Hematopoietic multipotent progenitor cell treated with erythropoietin and hydrocortisone succinate and interleukin-3 and kit ligand, for 4 days (in vitro differentiated cells): ENCODE measurements at places on chromosomes 5 and 9.

DNA sequence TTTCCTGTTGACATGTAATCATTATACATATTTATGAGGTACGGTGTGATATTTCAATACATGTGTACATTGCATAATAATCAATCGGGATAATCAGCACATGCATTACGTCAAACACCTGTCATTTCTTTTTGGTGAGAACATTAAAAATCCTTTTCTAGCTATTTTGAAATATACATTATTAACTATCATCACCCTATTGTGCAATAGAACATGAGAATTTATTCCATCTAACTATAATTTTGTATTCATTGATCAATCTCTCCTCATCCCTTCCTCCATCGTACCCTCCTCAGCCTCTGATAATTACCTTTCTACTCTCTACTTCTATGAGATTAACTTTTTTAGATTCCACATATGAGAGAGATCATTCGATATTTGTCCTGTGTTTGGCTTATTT lies 170.9 kb upstream of the GHR start:
- no peak for DNase-seq

- DNase-seq, result no peak
Observed at GRCh38 chr9:95102001-95102433, 215.5 kb downstream of the FANCC start.

- peak; percentile 43 for DNase-seq
Observed at GRCh38 chr5:14663734-14664269, 716 bp upstream of the OTULIN start.

DNA sequence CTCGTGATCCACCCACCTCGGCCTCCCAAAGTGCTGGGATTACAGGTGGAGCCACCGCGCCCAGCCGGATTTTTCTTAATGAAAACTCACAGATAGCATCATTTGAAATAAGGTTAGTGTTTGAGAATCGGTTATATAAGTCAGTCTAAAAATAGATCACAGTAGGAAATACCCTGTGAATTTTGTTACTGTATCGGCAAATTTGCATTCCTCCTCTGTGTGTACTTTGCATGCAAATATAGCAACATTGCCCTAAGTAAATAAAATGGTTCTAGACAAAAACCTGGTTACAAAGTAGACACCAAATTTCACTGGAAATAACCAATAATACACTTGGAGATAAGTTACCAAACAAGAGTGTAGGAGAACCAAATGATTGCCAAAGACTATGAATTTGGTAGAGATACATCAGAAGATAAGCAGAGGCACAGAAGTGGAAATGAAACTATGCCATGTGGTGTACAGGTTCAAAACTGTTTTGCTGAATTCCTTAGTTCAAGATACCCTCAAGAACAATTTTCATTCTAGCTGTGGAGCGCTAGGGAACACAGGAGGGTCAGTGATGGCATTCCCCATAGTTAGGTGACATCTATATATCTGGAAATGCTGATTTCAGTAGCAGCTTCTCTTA lies 58.1 kb downstream of the ICE1 start:
- no peak for DNase-seq
